ENCODE measurements at places on chromosomes 2 and 18. TPM values are rescaled to one million over a fixed set of nuclear protein-coding genes. Genes with fewer than 3 reads are reported as not detected.

- DNase-seq: no peak
Measured at GRCh38 chr18:29034113-29034856, 857.4 kb upstream of the CDH2 start.

DNA sequence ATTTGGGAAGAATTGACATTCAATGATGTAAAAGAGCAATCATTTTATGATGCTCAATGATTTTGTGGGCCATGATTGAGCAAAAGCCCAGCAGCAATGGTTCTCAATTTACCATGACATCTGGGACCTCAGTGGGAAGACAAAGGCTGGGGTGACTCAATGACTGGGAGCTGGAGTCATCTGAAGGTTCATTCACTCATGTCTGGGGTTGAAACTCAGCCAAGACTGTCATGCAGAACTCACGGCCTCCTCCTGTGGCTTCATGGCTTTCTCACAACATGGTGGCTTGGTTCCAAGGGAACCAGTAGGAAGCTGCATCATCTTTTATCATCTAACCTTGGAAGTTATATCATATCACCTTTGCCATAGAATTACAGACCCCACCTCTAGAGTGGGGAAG lies 45.1 kb upstream of the CD226 start:
- DNase-seq: no peak

DNA sequence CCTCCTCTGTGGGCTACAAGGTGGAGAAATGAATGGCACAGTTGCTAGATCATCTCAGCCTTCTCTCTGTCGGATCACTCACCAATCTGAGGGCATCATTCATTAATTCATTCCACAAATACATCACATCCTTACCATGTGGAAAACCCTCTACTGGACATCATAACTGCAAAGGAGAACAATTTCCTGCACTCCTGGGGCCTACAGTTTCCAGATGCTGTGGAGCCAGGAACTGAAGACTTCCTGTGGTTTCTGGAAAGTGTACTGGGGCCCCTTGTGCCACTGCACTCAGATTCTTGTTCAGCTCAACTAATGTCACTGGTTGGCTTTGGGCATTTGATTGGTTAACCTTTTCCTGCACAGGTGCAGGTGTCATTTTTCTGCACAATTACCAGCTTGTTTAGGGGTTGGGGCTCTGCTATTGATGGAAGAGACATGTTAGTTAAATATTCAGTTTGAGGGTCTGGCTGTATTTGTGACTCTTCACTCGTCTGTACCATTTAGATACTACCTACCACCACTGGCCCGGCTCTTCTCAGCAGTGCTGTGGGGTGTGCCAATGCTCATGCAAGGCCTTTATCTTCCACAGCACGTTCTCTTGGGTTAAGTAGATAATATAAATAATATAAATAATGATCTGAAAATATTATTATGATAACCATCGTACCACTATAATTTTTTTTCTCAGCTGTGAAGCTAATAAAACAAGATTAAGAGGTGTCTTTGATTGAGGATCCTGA lies 427.3 kb downstream of the TSN start:
- DNase-seq: no peak

DNA sequence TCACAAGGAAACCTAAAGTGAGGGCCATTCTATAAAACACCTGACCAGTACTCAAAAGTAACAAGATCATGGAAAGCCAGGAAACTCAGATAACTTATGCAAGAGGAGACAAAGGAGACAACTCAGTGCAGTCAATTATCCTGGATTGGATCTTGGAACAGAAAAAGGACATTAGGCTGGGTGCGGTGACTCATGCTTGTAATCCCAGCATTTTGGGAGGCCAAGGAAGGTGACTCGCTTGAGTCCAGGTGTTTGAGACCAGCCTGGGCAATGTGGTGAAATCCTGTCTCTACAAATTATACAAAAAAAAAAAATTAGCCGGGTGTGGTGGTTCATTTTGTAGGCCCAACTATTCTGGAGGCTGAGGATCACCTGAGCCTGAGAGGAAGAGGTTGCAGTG lies 424.5 kb upstream of the SPRED2 start:
- DNase-seq: no peak

GRCh38 chr2:172436889-172437288 lies 9.5 kb downstream of the ITGA6 start:
- no peak for DNase-seq

- DNase-seq: no peak
Measured at GRCh38 chr2:168550670-168551069, 94.6 kb downstream of the CERS6 start.

GRCh38 chr18:70047931-70048603 lies 100.4 kb upstream of the CD226 start:
- DNase-seq: no peak

- DNase-seq: no peak
Measured at GRCh38 chr2:74882299-74882687, 48.4 kb downstream of the HK2 start.

DNA sequence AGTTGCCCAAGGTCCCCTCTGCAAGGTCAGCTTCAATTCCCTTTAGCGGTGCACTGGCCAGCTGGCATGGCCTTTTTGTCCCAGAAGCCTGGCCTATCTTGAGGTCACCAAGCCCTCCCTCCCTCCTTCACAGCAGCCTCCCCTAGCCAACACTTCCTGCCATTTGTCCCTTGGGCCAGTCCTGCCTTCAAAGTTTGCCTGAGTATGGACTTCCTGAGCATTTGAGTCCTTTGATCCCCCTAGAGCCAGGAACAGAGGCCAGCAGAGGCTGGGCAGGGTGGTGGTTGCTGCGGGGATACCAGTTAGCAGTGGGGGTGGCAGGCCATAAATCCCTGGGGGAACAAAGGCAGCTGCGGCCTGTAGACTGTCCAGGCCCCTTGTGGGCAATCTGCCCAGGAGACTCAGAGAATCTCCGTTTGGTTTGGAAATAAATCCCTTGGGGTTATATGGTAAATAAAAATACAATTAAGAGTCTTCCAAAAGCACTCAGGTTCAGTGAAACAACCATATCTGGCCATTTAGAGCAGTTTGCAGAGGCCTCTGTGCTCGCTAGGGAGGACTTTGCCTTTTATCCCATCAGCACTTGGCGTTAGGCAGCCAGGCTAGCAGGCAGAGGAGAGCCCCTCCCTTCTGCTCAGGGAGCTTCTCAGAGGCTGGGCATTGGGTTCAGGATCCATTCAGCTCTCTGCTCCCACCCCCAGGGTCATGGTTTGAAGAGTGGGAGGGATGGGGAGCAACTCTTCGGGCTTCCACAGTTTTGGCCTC lies 3.1 kb upstream of the HES6 start:
- DNase-seq: peak; percentile 82

- no peak for DNase-seq
Measured at GRCh38 chr18:60027397-60027796, 127.6 kb downstream of the PMAIP1 start.

- no peak for DNase-seq
Measured at GRCh38 chr2:217901400-217901799, 101.4 kb downstream of the TNS1 start.

GRCh38 chr2:240520130-240520973 lies 37.4 kb downstream of the ANKMY1 start:
- DNase-seq: peak; percentile 53

DNA sequence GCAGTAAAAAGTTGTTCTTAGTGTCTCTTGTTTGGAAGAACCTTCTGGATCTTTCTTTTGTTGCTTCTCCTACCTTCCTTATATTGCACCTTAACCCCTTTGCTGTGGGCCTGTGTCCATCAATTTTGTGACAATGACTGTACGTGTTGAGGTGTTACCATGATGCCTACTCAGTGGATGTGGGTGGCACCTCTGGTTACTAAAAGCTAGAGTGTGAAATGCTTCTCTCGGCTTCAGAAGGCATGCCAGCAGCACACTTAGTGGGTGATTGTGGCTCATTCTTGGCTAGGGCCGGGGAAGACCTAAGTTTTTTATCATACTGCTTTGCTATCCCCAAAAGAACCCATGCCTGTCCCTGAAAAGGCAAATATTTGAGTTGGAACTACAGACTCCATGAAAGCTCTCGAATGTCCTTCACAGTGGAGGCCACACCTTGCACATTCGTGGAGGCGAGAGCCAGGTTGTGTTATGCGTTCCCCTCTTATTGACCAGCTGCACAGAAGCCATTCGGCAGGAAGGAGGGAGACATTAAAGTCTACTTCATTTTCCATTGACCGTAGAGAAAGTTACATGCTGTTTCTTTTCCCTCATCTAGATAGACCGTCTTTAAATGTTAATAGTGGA lies 513.2 kb upstream of the RAB12 start:
- no peak for DNase-seq

DNA sequence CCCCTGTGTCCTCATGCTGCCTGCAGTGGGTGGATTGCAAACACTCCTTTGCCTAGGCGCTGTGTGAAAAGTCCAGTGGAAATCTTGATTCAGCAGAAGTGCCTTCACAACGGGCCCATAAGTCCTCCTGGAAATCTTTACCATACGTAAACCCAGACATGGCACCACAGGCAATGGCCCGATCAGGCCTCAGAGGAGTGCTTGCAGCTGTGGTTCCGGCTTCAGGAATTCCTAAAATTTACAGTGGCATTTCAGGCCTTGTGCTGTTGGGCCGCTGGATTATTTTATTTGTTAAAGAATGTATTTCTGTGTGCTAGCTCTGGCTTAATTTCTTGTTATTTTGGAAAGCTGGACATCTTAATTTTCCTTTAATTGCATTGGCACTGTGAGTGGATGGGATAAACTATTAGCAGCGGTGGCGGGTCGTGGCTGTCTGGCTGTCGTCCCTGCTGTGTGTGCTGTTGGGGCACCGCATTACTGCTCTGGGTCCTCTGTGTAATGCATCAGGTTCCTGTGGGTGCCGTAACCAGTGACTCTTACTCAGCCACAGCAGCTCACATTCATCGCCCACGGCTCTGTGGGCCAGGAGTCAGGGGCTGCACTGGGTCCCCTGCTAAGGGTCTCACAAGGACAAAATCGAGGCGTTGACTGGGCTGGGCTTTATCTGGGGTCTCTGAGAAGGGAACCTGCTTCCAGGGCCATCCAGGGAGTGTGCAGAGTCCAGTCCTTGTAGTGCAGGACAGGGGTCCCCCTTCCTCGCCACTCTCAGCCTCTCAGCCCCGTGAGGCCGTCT lies 73.1 kb downstream of the RTP5 start:
- no peak for DNase-seq

GRCh38 chr2:221558107-221558506 lies 14.0 kb downstream of the EPHA4 start:
- DNase-seq: no peak

GRCh38 chr2:227402959-227403358 lies 15.2 kb upstream of the SCYGR1 start:
- no peak for DNase-seq

DNA sequence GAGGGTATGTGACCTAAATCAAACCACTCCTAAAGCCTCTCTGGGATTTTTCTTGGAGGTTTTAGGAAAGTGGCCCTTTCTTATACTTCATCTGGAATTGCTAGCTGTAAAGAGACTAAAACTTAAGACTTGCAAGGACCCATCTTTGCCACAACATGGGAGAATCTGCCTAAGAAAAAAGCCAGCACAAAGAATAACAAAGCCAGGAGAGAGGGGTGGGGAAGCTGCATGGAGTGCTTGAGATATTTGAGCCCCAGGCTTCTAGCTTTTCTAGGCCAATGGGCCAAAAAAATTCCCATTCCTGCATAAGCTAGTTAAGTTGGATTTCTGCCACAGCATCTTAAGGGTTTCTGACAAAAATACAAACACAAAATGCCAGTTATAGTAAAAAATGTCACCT lies 38.5 kb upstream of the LYPD6 start:
- DNase-seq: no peak

GRCh38 chr18:13211534-13211933 lies 7.0 kb upstream of the LDLRAD4 start:
- no peak for DNase-seq

DNA sequence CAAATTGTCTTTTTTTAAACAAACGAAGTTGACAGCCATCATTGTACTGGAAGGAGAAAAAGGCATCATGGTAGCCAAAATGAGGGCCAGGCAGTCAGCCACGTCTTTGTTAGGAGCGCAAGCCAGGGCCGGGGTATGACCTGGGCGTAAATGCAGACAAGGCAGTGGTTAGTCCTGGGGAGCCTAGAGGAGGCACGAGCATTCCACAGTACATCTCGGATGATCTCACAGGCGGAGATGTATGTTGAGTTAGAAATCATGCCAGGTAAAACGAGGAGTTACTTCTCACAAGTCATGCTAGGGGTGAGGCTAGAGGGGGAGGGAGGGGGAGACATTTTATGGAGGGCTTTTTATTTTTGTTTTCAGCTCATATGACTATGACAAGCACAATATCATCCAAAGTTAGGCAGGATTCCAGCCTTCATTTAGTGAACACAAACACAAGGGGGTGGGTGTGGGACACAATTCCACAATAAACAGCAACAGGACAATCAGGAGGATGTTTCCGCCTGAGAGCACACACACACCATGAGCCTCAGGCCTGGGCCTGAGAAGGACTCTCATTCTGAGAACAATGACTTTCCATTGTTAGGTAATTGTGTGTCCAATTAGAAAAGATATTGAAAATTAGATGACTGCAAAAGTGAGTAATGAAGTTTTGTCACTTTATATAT lies 64.4 kb upstream of the PGAP1 start:
- DNase-seq: no peak

GRCh38 chr2:239014458-239015217 lies 166.8 kb downstream of the TWIST2 start:
- no peak for DNase-seq

- no peak for DNase-seq
Measured at GRCh38 chr18:13007248-13007560, 16.0 kb downstream of the CEP192 start.

- no peak for DNase-seq
Measured at GRCh38 chr2:178553047-178553446, 72.8 kb downstream of the PLEKHA3 start.

GRCh38 chr2:16293398-16293797 lies 353.0 kb downstream of the MYCN start:
- no peak for DNase-seq

GRCh38 chr18:35577045-35577848 lies 4.3 kb upstream of the GALNT1 start:
- no peak for DNase-seq

DNA sequence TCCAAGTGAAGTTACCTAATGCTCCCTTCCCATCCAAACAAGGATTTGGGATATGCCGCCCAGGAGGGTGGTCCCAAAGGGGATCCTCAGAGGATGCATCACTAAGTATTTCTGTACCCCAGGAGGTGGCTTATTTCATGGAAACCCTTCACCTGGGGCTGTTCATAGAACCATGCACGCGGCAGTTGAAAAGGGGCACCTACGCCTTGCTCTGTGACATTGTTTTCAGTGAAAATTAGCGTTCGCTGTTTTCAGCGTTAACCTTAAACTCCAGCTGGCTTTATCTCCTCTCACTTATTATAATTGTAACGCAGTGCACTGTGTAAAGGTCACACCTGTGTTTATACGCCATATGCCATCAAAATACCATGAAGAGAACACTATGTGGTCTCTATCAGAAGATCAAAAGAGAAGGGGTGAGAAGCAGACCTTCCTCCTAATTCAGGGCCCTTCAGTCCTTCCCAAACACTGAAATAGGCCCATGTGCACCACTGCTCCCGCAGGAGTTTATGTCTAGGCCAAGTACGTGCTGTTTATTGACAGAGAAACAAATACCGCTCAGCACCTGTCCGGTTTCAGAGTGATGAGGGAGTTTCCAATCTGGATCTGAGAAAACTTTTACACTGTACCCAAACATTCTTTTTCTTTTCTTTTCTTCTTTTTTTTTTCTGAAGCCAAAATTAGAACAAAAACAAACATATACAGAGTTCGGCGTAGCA lies 162.1 kb downstream of the BCL2 start:
- DNase-seq: no peak

RNF152 gene
- total RNA-seq: 4.9 TPM

ADAM23 gene
- 0.67 TPM for total RNA-seq

GALNT13 gene
- total RNA-seq: 0.09 TPM

SLC16A14 gene
- 0.69 TPM for total RNA-seq

KIF5C gene
- total RNA-seq: 2.4 TPM

RAB6C gene
- 0.09 TPM for total RNA-seq

LIMS3 gene
- 2.3 TPM for total RNA-seq

COL6A3 gene
- total RNA-seq: 24.4 TPM
